DMS79 treated with DMSO at 0.1 percent for 48 hours (cell line): ENCODE measurements at places on chromosomes 2 and 18.

DNA sequence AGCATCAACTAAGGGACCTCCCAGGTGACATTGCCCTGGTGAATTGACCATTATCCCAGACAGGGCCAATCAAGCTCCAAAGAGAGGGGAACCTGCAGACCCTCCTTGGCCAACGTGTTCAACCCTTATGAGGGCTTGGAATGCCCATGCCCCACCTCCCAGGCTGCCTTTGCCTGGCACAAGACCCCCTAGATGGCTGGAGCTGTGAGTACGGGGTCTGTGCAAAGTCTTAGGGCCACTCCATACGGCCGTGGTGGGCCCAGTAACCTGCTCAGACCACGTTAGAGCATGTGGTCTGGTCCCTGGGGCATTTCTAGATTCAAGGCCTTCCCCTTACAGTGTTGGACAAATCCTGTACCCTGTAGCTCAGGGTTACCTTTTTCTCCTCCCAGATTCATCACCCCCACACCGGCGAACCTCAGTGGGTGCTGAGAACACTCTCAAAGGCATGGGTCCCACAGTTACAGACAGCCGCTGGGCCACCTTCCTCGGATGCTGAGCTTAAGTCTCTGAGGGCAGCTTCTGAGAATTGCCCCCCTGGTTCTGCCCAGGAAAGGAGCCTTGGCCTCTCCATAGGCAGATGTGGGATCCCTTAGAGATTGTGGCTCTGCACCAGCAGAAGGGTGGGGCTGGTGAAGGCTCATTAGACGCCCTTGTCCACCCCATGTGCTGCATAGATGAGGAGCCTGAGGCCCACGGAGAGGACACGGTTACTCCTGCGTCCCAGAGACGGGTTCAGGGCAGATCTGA, 18.3 kb upstream of the KCNK3 start:
- no peak for DNase-seq

DNA sequence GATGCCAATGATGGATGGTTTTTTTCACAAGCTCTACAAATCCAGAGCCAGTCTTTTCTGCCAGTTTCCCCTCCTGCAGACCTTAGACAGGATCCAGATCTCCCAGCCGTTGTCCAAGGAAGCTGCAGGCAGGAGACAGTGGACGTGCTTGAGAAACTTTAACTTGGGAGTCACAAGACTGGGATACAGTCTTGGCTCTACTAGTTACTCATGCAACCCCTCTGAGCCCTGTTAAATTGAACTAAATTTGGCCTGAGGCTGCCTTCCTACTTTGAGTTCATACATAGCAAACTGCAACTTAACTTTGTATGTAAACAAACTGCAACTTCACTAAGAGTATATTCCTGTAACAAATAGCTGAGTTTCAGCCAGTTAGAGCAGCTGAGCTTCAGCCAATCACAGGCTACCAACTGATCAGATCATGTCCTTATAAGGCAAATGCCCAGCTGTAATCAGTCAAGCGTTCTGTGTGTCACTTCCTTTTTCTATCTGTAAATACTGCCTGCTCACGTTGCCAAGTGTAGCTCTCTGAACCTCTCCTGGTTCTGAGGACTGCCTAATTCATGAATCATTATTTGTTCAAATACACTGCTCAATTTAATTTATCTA, 140.9 kb downstream of the CAPN13 start:
- peak; percentile 9 for DNase-seq

GRCh38 chr2:64045938-64046337, 26.7 kb upstream of the VPS54 start:
- no peak for DNase-seq

- DNase-seq: no peak
Observed at GRCh38 chr2:86584151-86584913, 21.1 kb upstream of the CHMP3 start.

DNA sequence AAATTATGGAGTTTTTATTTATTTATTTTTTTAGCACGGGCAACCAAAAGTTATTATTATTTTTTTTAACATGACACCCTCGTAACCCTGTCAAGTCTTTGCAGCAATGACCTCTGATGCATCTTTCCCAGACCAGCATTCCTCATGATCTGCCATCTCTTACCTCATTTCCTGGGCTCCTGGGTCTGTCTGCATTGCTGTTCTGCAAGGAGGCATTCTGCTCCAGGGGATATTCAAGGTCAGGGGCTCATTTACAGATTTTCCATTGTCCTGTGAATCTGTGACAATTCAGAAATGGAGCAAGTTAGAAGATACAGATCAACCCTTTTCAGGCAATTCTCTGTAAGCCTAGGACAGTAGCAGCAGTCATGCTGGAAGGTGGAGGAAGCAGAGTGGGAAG, 43.0 kb downstream of the NGEF start:
- no peak for DNase-seq

DNA sequence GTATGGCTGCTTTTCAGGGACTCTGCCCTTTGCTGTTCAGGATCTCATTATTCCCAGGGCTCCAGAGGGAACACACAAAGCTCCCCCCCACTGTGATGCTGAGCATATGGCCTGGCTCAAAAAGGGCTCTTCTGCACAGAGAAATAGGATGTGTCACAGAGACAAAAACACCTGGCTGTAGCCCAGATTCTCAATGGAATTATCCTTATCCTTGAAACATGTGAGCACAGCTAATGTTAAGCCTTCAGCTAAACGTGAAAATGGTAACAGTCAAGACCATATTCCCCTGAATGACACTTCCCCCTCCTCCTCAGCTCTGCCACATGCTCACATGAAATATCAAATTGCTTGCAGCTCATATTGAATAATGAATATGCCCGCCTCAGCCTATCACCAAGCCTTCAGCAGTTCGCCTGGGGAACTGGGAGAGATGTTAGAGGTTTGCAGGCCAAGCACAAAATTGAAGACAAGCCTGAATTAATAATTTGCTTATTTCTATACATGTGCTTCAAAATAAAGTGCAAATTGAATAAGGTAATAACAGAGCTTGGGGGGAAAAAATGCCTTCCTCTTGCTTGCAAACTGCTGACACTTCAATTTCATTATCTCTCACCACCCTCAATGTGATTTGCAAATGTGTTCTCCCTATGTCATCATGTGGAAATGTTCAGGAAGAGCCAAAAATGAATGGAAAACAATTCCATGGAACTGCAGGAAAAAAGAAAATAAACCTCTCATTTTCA, 181.0 kb upstream of the HNRNPA3 start:
- DNase-seq: no peak

DNA sequence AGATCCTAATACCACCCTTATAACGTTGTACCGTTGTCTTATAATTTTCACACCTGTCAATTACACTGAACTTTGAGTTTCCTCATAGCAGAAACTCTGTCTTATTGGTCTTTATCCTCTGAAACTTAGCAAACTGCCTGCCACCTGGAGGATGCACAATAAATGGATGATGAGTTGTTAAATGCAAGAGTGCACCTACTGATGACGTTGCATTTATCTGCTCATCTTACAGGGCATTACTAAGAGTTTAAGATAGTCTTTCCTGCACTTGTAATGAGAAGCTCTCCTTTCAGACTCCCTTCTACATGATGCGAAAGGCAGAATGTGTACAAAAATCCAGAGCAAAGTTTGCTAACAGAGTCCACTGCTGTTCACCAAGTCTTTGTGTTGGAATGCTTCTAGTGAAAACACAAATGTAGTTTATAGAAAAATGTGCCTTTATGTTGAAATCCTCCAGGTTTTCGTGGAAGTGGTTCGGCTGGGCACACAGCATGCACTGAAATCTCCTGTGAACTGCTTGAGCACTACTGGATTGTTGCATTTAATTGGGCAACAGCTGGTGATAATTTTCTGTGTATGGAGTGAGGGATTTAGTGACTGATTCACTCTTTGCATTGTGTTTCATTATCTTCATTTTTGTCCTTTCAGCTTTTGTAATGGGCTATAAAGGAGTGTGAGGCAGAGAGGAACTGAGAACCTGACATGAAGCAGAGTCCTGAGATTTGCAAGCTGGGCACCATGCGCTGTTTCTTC, 665.8 kb upstream of the ID2 start:
- DNase-seq: no peak

DNA sequence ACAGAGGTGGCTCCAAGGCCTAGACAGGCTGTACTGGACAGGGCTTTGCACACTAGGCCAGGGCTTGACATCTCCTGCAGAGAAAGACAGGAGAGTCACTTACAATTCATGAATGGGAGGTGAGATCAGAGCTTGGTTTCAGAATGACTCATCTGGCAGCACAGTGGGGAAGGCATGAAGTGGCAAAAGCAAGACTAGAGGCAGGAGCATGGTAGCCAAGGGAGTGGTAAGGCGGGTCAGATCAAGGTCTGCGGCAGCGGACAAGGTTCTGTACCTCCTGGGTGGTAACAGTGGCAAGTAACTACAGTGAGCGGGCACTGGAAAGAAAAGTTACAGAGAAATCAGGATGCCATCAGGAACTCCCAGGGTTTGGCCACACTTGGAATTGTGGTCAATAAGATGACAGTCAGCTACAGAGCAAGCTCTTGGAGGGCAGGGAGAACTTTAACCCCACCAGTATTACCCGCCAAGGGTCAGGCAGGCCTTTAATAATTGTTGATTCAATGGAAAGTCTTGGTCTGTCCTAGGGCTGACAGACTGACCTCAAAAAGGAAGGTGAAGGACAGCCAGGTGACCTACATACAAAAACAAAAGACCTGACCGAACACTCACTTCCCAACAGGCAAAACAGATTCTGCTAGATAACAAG, 5.7 kb downstream of the MCFD2 start:
- no peak for DNase-seq

- DNase-seq: no peak
Observed at GRCh38 chr2:66073172-66073571, 361.8 kb upstream of the MEIS1 start.

DNA sequence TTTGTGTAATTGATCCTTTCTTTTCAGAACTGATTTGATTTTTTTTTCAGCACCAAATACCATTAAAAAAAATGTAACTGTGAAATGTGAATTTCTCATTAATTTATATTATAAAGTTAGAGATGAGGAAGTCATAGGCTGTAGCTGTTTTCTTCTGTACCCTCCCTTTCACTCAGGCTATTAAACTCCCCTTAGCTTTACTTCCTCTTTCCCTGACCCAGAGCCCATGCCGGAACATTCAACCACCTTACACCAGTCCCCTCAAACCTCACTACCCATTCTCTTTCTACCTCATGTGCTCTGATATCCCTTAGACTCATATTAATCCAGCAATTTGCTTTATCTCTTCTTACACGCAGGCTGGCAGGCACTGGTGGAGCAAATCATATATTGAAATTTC, 12.4 kb downstream of the GALNT5 start:
- DNase-seq: no peak

GRCh38 chr2:84302513-84303412, 156.3 kb downstream of the SUCLG1 start:
- DNase-seq: no peak

- no peak for DNase-seq
Observed at GRCh38 chr2:155930312-155930711, 402.2 kb downstream of the NR4A2 start.

- no peak for DNase-seq
Observed at GRCh38 chr18:62339106-62339988, 14.2 kb downstream of the TNFRSF11A start.

DNA sequence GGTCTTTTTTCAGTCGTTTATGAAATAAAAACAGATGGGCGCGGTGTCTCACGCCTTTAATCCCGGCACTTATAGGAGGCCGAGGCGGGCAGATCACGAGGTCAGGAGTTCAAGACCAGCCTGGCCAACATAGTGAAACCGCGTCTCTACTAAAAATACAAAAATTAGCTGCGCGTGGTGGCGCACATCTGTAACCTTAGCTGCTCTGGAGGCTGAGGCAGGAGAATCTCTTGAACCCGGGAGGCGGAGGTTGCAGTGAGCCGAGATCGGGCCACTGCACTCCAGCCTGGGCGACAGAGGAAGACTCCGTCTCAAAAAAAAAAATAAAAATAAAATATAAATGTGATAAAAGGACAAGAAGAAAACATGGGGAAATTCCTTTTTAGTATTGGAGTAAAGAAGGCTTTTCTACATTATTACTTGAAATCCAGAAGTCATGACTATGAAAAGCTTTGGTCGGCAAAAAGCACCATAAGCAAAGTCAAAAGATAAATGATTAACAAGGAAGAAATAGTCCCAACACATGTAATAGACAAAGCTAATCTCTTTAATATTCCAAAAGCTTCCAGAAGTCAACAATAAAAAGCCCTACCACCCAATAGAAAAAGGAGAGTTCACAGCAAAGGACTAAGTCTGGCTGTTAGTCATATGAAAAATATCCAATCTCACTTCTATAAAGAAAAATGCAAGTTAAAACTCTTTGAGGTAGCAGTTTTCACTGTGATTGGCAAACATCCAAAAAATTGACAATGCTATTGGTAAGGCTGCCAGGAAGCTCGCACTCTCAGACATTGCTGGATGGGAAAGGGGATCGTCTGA, 1.4 kb upstream of the FAM168B start:
- no peak for DNase-seq
